ENCODE measurements at places on chromosomes 2 and 18.

DNA sequence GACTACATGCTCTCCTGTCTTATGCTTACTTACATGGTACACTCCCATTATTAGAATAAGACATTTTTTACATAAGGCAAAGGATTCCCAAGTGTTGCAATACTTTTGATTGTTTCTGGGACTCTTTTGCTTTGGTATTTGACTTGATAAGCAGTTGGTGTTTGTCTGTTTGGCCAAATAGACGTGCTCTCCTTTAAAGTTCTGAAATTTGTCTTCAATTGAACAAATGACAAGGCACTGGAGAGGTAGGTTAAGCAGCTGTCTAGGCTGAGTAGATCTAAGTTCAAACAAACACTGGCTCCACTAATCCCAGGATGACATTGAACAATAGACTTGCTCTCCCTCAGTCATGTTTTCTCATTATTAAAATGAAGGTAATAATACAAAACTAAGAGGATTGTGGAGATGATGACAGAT lies 430.5 kb downstream of the STK39 start:
- DNase-seq: no peak

DNA sequence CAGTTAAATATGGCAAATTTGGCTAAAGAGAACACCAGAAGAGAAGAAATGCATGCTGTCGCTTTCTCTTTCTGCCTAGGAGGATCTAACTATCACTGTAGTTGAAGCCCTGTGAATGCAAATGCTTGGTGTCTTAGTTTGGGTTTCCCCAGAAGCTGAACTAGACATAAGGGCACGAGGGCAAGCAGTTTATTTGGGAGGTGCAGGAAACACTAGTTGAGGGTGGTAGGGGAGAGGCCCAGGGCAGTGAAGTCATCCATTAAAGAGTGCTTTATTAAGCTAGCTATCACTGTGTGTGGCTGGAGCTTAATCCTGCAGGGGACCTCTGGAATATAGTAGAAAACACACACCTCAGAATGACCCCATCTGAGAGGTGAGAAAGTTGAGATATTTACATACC lies 639.8 kb upstream of the ZEB2 start:
- no peak for DNase-seq

DNA sequence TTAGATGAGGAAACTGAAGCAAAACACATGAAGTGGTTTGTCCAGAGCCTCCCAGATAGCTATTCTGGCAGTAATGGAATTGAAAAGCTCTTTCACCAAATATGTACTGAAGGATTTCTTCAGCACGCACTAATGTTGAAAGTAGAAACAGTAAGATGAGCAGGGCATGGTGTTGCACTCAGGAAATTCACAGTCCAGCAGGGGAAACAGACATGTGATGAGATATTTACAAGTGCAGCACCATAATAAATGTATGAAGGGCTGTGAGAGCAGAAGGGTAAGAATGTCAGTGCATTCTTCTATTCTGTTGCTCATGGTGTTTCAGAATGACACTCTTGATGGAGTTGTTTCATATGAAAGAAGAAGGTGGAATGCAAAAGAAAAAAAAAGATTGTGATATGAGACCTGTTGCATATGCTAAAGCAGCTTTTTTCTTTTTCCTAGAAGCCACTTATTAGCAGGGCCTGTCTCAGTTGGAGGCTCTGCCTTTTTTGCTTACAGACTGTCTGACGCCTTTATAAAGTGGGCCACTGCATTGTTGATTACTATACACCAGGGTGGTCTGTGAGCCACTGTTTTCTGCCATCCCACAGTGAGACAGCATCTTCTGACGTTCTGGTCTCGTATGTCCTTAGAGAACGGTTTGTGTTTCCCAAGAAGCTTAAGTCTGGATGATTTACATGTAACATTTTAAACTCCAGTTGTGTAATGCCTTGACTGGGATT lies 516.9 kb downstream of the ARHGAP15 start:
- DNase-seq: no peak

DNA sequence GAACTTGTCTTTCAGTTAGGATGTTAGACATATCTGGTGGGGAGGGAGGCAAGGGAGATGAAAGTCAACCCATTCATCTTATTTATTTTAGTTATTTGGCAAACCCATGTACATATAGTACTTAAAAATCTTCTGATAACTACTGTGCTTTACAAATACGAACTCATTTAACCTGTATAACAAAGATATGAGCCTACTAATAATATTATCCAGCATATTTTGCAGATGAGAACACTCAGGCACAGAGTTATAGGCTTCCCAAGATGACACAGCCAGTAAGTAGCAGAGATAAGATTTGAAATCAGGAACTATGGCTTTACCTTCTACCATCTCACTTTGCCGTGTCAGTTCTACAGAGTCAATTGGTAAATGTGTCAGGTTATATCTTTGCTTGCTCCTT lies 262.6 kb upstream of the DOK6 start:
- DNase-seq: no peak

- DNase-seq: no peak
Observed at GRCh38 chr2:8692783-8693156, 10.9 kb downstream of the ID2 start.

- no peak for DNase-seq
Observed at GRCh38 chr18:36476433-36476832, 178.9 kb downstream of the FHOD3 start.

GRCh38 chr2:240630771-240631547 lies 5.7 kb downstream of the GPR35 start:
- DNase-seq: no peak

GRCh38 chr18:7608781-7609201 lies 41.7 kb downstream of the PTPRM start:
- no peak for DNase-seq

GRCh38 chr2:238742066-238742465 lies 105.8 kb upstream of the TWIST2 start:
- DNase-seq: no peak

GRCh38 chr2:203705178-203705577 lies 1.3 kb upstream of the CD28 start:
- DNase-seq: no peak

DNA sequence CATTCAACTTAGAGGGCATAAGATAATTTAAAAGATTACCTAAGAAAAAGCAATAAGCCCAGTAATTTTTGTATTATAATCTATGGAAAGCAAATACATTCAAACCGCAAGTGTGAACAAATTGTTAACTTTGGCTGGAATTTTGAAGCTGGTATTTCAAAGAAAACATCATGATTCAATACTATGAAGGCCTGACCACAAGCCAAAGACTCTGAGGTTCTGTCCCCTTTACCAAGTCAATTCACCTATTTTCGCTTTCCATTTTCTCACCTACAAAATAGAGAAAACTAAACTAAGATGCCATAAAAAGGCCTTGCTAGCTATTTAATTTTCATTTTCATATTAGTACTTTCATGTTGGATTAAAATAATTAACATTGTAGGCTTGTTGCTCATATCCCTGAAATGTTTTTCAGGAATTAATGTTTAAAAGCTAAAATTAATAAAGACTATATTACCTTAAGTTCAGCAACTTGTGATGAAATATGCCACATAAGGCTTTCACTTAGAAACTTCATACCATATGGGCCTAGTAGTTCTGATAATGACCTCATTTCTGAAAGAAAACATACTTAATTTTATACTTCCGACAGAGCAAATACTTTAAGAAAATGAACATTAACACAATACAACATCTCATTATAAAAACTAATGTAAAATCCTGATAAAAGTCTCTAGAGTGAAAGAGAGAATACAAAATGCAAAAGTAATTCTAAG lies 85.7 kb upstream of the FRZB start:
- DNase-seq: no peak

DNA sequence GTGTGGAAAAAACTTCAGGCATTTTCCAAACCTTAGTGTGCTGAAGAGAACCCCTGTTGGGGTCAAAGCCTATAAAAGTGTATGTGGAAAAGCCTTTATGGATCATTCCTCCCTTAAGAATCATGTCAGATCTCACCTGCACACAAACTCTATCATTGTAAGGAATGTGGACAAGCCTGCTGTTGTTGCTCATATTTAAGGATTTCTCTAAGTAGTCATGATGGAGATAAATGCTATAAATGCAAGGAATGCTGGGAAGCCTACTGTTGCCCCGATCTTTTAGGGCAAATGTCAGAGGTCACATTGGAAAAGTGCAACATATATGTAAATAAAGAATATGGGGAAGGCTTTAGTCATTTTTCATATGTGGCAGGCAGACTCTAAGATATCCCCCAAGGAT lies 129.5 kb downstream of the ICOS start:
- no peak for DNase-seq

- DNase-seq: no peak
Observed at GRCh38 chr2:196792865-196793264, 6.6 kb downstream of the GTF3C3 start.

DNA sequence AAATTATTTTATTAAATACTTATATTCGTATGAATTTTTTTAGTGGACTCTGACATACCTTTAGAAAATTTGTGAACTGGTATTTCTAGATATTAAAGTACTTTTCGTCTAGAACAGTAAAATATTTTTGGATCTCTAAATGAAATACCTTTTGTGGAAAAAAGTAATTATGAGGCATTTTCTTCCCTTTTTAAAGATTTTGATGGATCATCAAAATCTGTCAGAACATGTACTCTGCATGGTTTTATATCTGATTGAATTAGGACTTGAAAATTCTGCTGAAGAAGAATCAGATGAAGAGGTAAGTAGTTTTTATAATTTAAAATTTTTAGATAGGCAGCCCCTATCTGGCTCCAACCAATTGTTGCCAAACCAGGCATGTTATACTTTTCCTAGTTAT lies 118.8 kb downstream of the UBR3 start:
- no peak for DNase-seq

DNA sequence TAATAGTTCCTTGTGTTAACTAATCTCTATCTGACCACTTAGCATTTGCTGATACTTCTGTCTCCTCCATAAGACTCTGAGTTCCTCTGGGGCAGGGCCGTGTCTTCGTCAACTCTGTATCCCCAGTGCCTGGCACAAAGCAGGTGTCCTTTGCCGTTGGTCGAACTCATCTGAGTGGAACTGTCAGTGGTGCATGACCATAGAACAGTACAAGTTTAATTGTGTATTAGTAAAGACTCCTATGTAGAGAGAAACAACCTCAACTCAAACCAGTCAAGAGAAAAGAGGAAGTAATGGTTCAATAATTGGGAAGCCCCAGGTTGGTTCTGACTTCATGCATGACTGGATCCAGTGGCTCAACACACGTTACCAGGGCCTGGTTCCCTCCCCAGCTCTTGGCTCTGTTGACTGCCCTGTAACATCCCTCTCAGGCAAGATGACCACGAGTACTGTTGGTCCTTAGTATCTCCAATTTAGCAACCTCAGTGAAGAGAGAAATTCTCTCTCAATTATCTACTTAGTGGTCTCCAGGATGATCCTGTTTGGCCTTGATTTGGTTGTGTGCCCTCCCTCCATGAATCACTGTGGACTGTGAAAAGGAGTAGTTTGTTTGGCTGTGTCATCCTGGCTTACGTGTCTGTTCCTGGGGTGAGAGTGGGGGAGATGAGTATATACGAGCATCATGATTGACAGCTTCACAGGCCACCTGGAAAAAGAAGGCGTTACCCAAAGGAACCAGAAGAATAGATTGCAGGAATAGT lies 58.5 kb upstream of the MSH6 start:
- DNase-seq: no peak

- DNase-seq: no peak
Observed at GRCh38 chr18:79935499-79935898, 16.0 kb downstream of the SLC66A2 start.

DNA sequence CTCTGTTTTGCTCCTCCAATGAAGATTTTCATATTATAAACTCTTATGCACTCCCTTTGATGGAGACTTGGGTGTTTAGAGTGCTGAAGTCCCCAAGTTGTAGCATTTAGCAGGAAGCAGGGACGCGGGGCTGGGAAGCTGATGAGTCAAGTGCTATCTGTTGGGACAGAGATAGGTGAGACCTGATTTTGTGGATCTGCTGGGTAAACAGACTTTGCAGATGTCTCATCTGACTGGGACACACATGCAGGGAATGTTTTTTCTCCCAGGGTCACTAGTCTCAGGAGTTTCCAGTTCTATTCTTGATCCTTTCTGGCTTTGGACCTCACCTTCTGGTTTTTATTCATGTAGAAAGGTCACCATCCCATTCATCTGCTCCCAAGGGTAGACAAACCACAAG lies 79.7 kb upstream of the ACAA2 start:
- DNase-seq: no peak

DNA sequence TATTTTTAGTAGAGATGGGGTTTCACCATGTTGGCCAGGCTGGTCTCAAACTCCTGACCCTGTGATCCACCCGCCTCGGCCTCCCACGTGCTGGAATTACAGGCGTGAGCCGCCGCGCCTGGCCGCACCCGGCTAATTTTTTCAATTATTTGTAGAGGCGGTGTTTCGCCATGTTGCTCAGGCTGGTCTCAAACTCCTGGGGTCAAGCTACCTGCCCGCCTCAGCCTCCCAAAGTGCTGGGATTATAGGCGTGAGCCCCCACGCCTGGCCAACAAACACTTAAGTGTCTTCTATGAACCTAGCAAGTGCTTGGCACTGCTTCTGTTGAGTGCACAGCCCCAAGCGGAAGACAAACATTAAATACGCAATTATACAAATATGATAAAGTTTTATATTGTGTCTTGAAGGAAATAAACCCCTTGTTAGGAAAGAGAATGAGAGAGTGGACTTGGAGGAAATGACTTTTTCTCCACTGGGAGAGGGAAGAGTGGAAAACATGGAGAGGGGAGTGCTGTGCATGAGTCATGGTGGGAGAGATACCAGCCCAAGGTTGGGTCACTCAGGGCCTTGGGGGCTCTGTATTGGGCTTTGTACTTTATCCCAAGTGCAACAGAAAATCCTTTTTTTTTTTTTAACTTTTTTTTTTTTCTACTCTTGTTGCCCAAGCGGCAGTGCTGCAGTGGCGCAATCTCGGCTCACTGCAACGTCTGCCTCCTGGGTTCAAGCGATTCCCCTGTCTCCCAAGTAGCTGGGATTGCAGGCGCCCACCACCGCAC lies 41.4 kb upstream of the ACTR2 start:
- no peak for DNase-seq

DNA sequence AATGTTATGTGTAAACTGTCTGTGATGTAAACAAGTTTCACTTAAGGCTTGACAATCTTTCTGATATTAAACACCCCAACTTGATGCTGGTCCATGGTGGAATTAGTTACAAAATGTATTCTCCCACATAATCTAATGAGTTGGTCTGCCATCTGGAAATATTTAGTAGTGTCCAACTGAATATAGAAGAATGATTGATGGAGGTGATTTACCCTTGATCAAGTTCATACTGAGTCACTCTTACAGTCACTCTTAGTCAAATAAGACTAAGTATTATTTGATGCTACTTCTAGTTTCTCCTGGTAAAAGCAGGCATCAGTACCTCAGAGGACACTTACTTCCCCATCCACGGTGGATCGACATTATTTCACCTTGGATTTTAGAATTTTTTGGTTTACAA lies 198.1 kb downstream of the SATB2 start:
- no peak for DNase-seq
